Stimulated activated CD4-positive, alpha-beta T cell treated with anti-CD3 and anti-CD28 coated beads, Interleukin-12 subunit alpha, Interleukin-12 subunit beta, amount 100 ng/mL, for 48 hours (primary cell): ENCODE measurements at places on chromosomes 3 and 15.

- no peak for DNase-seq
Observed at GRCh38 chr15:92934716-92935115, 34.6 kb downstream of the CHD2 start.

DNA sequence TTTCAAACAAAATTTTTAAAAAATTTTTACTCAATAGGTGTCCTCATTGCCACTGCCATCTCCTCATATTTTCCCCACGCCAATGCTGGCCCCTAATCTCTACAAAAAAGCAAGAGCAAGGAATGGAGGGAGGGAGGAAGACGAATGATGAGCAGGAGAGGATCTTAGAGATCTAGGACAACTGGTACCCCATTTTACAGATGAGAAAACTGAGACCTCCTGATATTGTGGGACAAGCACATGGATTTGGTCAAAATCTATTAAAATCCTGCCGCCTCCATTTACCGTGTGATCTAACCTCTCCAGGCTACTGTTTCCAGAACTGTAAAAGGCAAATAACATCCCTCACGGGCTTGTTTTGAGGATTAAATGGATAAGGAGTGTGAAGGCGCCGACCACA lies 4.6 kb downstream of the HEG1 start:
- DNase-seq, result no peak

DNA sequence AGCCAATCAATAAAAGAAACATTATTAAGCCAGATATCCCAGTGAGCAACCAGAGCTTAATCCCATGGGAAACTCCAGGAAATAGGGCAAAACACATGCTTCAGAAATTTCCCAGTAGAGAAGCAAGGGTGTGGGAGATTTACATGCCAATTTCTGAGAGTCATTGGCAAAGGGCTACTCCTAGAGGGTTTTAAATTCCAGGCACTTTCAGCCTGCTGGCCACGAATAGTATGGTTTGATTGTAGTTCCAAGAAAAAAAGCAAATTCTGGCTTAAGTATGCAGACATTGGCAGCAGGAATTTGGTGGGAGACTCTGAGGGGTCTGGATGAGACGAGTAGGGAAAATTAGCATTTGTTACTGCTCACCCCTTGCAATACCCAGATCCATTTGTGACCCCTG lies 402.1 kb upstream of the SUCLG2 start:
- DNase-seq, result no peak

DNA sequence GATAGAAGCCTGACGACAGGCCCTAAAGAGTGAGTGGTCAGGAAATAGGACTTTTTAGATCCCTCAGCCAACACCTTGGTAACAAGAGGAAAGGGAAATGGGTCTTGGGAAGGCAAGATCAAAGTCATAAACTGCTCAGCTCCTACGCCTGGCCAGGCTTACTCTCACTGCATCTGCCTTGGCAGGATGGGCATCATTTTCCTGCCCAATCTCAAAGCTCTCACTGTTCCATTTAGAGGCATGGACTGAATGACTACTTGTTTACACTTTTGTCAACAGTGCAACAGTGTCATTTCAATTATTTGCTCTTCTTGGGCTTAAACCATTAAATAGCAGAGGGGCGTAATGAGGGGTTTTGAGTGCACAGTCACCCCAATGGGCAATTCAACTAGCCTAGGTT lies 808.7 kb downstream of the GRM7 start:
- DNase-seq, result no peak

- no peak for DNase-seq
Observed at GRCh38 chr3:197076415-197076814, 46.8 kb upstream of the MELTF start.

DNA sequence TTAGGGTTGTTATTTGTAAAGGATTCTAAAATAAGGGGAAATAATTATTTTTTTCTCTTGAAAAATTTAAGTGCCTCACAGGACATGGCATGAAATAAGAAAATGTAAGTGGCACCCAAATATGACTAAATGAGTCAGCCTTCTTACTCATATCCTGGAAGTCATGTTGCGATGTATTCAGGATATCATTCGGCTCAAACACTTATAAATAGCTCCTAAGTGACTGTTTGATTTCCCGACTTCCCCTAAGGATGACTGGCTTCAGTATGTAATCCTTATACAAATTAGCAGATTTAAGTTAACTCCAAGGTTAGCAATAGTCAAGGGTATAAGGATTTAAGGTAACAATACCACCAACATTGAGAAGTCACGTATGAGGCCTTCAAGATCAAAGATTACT lies 57.3 kb upstream of the OSTN start:
- DNase-seq, result no peak

- DNase-seq, result no peak
Observed at GRCh38 chr3:52827441-52827840, 3.0 kb downstream of the ITIH4 start.

DNA sequence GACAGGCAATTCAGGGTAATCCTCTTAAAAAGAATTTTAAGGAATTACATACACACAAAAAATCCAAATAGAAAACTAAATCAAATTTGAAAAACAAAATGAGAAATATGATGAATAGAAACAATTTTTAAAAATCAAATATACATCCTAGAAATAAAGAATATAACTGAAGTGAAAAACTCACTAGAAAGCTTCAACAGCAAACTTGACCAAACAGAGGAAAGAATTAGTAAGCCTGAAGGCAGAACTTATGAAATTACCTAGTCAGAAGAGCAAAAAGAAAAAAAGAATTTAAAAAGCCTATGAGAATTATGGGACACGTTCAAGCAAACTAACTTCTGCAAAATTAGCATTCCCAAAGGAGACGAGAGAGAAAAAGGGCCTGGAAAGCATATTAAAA lies 206.1 kb downstream of the PCCB start:
- no peak for DNase-seq

- no peak for DNase-seq
Observed at GRCh38 chr3:1381647-1382036, 288.8 kb downstream of the CNTN6 start.

DNA sequence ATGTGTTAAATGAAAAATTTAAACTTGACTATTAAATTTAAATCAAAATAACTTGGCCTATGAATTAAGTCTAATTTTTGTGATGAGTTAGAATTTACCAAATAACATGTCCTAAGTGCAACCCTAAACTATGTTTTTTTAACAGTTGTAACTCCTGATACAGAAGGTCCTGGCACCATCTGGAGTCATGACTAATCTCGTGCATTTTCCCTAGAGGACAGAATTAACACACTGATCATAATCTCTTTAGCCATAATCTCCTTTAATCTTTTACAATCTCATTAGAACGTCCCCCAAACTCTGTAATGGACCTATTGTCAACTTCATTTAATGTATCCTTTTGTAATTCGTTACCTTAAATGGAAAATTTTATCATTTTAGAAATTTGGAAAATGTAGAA lies 100.6 kb downstream of the SUCNR1 start:
- no peak for DNase-seq

DNA sequence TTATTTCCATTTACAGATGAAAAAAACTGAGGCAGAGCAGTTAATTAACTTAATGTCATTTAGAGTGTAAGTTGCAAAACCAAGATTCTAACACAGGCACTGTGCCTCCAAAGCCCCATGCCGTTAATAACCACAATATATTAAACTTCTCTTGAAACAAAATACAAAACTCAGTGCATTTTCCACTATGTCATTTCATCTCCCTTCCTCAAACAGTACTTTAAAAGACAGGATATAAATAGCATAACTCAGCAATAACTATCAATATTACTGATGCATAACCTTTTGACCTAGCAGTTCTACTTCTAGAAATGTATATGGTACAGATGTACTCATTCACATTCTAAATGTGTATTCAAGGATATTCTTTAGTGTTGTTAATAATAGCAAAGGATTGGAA lies 5.1 kb upstream of the TASOR start:
- DNase-seq, result no peak

DNA sequence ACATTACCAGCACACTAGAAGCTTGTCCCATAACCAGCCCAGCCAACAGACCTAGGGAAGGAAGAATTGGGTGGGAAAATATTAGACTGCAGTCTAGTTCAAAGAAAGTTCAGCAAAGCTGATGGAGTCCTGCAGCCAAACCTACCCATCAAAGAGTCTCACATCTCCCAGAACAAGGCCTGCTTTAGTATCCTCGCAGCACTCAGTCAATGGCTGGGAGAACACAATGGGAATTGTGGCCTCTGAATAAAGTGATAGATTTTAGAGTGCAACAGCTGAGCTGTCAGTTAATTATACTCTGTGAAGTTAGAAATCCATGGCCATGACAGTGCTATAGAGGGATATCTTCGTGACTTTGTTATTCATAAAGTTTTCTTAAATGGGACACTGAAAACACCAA lies 207.2 kb upstream of the NAALADL2 start:
- no peak for DNase-seq

DNA sequence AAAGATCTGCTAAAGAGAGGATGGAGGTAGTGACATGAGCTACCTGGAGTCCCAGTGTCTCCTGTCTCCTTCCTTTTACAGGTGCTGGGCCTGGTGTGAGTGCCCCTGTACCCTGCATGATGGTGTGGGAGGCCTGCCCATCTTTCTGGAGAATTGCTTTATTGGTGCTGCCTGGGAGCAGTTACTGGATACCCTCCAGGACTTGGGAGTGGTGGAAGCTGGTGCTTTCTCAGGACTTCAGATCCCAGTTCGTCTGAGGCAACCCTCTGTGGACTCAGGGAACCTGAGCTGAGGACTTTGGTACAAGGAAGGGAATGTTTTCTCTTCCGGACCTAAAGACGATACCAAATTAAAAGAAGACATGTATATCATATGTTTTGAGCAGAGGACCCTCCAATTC lies 18.3 kb upstream of the NUDT16 start:
- DNase-seq, result no peak

DNA sequence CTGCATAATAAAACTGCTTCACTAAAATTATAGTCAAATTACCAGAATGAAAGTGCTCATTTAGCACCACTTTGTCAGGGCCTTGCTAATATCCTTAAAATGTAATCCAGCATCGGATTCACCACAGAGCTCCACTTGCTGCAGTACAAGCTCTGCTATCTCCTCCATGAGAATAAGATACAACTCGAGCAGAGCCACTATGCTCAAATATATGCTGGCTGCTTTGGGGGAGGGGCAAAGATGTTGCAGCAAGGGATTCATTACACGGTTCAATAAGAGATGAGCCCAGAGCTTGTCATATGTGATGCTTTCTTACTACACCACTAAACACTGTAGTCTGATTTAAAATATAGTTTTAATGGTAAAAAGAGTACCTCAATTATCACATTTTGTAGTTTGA lies 72.2 kb downstream of the DLG1 start:
- DNase-seq, result no peak

DNA sequence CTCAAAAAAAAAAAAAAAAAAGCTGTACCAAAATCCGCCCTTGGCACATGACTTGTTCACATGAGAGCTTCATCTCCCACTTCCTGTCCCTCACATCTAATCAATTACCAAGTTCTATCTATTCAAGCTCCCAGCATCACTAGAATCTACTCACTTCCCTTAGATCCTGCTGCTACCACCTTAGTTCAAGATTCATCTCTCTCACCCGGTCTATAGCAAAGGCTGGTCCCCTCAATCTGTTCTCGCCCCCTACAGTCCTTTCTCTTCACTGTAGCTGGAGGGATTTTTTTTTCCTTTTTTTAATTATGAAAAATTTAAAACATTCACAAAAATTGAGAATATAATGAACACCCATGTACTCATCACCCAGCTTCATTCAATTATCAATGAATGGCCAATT lies 16.7 kb upstream of the GPR160 start:
- no peak for DNase-seq

GRCh38 chr15:38193496-38193895 lies 59.1 kb upstream of the SPRED1 start:
- no peak for DNase-seq

- no peak for DNase-seq
Observed at GRCh38 chr3:128054367-128054766, 2.1 kb downstream of the SEC61A1 start.

- DNase-seq, result no peak
Observed at GRCh38 chr3:158702815-158703481, 29.3 kb downstream of the RARRES1 start.

GRCh38 chr15:77836906-77837648 lies 204.4 kb upstream of the LINGO1 start:
- no peak for DNase-seq

GRCh38 chr3:197017003-197017402 lies 12.6 kb downstream of the MELTF start:
- DNase-seq, result no peak

DNA sequence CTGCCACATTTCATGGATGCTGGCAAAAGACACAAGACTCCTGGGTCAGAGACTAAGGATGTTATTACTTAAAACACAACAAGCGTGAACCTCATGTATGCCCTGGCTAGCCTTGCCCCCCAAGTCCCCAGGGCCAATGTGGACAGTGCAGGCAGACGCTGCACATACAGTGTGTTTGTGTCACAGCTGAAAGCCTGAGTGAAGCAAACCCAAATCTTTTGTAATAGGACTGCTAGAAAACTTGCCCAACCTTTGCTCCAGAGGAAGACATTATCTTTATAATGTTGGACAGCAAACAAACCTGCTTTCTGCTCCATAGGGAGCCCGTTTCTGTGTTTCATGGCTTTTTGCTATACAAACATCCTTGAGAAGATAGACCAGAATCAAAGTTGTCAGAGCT lies 282.0 kb upstream of the RORA start:
- DNase-seq, result no peak

DNA sequence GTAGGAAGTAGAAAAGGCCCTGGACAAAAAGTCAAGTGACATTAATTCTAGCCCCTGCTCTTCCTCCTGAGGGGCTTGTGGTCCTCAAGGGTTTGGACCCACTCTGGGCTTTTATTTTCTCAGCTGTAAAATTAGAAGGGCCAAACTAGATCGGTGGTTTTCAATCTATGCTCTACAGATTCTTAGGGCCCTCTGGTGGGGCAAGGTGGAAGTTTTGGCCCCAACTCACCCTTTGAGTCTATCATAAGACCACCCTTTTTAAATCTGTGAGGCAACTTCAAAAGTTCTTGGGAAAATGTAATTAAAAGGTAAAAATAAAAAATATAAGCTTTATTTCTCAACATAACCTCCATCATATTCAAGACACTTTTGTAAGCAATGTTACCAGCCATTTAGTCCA lies 25.6 kb upstream of the CFAP161 start:
- no peak for DNase-seq

DNA sequence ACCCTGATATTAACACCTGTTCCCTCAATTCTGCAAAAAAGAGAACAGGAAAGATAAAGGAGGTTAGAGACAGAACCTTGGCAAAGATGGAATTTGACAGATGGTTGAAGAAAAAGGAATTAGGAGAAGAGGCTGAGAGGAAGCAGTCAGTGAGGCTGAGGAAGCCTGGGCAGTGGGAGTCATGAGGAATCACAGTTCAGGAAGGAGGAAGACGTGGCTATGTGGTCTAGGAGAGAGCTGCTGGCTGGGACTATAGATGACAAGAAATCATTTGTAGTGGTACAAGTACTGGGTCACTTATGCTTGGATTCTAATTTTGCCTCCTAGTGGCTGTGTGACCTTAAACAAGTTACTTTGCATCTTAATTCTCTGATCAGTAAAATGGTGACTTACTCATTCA lies 49.0 kb downstream of the LARS2 start:
- no peak for DNase-seq

DNA sequence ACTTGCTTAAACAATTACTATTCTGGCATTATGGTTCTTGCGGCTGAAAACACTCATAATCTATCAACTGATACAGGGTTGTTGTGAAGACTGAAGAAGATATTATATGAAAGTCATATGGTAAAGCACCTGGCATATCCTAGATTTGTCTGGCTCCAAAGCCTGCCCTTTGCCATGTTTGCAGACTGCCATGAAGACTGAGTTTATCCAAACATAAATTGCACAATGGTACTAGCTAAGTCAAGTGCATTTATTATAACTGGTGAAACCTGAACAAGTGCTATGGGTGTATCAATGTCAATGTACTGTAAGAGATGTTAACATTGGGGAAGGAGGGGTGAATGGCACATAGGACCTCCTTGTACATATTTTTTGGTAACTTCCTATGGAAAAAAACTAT lies 87.4 kb upstream of the MEX3B start:
- no peak for DNase-seq
